ENCODE measurements at places on chromosomes 7 and 10.

DNA sequence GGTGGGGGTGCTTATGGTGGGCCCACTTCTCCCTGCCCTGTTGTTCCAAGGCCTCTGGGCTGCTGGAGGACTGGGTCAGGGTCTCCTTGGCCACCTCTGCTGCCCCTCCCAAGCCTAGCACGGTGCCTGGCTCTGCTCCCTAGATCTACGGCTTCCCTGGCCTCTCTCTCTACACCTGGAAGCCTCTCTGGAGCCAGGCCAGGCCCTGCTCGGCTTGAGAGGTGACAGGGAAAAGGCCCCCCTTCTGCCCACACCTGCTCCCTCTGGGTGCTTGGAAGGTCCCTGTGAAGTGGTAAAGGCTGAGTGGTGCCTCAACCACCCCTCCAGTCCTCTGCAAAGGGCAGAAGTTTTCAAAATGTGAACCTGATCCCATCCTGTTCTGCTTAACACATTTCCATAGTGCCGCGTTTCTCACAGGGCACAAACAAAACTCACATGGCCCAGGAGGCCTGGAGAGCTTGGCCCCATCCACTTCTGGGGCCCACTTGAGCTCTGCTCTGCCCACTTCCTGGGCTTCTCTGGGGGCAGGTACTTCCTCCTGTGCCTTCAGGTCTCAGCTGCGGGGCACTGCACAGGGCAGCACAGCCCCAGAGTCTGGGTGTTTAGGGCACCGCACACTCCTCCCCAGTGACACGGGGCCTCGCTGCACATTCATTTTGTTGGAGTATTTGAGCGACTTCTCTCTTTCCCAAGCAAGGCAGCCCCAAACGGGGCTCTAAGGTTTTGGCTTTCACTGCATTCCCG is 169.9 kb downstream of the PIP4K2A start:
- no peak for DNase-seq

- no peak for DNase-seq
These were observed 460.2 kb downstream of the GRM8 start for GRCh38 chr7:126792521-126792920.

GRCh38 chr10:103507235-103508191 is 14.0 kb downstream of the NEURL1 start:
- DNase-seq: peak; percentile 45

GRCh38 chr7:74289659-74290552 is 699 bp downstream of the CLIP2 start:
- no peak for DNase-seq

- no peak for DNase-seq
These were observed 627.9 kb downstream of the PARD3 start for GRCh38 chr10:34187201-34187600.

GRCh38 chr10:7272008-7272407 is 138.8 kb downstream of the SFMBT2 start:
- DNase-seq: no peak

- DNase-seq: no peak
These were observed 19.2 kb upstream of the PRKAG2 start for GRCh38 chr7:151896086-151896485.

DNA sequence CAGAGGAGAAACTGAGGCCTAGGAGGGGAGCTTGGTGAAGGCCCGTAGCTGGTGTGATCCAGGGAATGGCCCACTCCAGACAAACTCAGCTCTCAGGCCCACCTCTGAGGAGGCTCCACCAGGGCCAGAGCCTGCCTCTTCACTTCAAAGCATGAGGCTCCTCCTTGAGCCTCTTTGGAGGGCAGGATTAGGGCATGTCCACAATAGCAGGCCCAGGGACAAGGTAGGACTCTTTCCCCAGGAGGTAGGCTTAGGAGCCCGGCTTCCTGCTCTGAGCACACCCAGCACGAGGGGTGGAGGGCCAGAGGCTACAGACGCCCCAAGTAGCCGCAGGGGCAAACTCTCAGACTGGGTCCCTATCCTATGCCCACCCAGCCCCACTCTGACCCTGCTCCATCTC is 164.6 kb upstream of the ZMIZ1 start:
- DNase-seq: no peak

DNA sequence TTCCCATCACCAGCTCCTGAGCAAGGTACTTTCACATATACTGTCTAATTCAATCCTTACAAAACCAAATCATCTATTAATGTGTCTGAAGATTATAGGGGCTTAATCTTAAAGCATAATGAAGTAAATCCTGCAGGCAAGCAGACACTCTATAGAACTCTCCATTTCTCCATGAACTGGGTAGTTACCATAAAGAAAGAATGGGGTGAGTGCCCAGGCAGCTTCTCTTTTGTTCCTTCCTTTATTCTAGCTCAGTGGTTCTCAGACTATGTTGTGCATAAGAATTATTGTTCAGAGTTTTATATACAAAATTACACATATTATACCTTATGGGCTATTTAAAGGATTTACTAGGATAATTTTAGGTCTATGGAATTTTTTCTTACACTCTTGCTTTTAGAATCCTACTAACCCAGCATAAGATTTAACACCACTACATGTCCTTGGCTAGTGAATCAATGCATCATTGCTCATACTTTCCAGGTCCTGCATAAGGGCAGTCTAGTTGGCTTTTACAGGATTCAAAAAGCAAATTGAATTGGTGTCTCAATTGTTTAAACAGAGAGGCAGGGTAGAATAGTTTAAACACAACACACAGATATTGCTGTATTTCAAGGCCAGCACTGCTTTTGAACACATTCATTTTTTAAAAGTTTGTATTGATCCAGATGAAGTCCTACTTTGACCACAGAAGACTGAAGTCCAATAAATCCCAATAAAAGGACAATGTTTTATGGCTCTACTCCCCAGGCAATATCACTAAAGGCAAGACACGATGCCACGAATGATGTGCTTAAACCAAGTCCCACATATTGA is 12.9 kb downstream of the SGCE start:
- DNase-seq: no peak

DNA sequence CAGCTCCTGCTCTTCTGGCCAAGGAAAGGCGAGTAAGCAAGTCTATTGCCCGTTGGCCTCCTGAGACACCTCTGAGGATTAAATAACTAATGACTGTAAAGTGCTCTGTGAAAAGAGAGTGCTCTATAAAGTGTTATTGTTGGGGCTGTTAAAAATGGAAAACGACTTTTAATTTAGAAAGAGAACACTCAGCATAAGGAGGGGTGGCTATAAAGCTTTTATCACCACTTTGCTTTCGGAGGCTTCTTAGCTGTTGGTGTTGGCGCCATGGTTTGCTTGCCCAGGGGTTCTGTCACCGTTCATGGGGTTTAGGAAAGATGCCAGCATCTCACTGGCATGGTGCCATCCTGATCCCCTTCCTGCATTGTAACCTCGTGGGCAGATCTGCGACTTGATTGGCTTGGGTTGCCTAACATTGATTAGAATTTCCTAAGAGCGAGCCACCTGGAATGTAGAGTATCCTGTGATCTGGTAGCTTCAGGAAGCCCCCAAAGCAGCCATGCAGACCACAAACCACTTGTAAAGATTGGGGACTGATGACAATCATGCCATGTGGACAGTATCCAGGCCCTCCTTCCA is 509.9 kb downstream of the LRMDA start:
- no peak for DNase-seq

- DNase-seq: no peak
These were observed 25.9 kb downstream of the TRUB1 start for GRCh38 chr10:114963908-114964307.

- no peak for DNase-seq
These were observed 326.6 kb upstream of the POM121L12 start for GRCh38 chr7:52708846-52709245.

DNA sequence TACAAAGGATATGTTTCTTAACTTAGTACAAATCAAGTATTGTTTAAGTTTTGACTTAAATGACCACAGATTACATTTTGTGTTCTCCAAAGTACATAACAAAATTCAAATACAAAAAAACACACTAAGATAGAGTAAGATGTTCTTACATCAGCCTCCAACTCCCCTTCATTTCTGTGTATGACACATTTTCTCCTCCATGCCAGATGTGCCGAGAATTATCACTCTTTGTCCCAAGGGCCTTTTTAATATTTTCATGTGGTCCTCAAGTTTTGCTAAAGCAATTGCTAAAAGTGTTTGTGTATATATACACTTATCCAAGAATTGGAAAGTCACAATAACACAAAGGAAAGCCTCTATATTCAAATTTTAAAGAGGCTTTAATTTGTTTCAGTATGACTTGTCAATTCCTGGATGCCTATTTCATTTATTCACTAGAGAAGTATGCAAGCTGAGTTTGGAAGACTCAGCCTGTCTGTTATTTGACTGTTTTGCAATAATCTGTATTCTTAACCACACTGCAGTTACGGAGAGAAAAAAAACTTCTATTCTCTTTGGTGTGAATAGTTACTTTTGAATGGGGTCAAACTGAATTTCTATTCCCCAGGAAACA is 586.4 kb upstream of the SEMA3D start:
- no peak for DNase-seq

DNA sequence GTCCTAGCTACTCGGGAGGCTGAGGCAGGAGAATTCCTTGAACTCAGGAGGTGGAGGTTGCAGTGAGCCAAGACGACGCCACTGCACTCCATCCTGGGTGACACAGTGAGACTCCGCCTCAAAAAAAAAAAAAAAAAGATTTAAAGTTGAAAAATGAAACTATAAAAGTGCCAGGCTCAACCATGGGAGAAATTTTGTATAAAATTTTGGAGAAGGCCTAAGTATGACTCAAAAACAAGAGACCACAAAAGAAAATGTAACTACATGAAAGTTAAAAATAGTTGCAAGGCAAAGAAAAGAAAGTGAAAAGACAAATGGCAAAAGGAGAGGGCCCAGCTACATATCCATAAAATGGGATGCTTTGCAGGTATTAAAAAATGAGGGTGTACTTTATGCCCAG is 104.1 kb downstream of the ARHGAP22 start:
- DNase-seq: no peak

DNA sequence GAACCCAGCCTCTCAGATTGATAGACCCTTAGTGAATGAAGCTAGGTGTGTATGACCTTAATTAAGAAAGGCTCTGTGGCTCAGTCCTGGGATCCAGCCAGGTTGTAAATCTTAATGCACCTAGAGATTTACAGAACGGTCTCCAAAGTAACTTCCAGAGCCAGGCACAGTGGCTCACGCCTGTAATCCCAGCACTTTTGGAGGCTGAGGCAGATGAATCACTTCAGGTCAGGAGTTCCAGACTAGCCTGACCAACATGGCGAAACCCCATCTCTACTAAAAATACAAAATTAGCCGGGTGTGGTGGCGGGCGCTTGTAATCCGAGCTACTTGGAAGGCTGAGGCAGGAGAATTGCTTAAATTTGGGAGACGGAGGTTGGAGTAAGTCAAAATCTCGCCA is 24.3 kb downstream of the CALHM2 start:
- no peak for DNase-seq

DNA sequence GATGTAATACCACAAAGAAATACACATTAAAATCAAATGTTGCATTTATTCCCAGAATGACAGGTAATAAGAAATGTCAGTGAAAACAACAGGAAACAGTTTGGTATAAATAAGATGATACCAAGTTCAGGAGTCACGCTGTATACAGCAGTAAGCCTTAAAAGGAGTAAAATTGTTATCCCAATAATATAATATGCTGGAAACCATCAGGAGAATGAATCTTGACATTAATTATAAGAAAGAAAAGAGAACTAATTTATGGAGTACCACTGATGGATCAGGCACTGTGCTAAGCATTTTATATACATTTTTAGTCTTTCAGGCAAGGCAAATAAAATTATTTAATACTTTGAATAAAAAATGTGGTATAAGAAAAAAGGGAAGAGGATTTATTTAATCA is 27.6 kb downstream of the PRKAR2B start:
- DNase-seq: no peak

- DNase-seq: no peak
These were observed 21.2 kb downstream of the PDIA4 start for GRCh38 chr7:149007146-149007545.

- no peak for DNase-seq
These were observed at the start of gene SCART1 for GRCh38 chr10:133453516-133454203. TSS of gene SCART1 (plus strand) at chr10:133453945. CDS start at chr10:133453998, 53 bp downstream.

DNA sequence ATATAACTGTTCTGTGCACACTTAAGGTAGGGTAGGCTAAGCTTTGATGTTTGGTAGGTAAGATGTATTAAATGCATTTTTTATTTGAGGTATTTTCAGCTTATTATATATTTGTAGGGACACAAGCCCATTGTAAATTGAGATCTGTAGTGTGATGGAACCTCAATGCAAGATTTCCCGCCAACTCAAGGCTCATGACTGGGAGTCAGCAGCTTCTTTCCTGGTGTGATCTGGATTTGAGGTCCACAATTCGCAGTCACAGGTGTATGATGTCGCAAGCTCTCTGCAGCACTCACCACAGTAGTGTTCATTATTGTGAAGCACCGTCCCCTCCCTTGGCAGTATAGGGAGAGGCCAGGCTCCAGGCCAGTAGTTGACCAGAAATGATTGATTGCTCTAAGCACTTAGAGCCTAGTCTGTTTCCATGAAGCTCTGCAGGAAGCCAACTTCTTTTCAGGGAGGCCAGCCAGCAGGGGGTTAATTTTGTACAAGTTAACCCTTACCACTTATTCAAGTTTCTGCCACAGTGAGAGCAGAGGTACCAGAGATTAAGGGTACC is 54.9 kb downstream of the SEM1 start:
- DNase-seq: no peak

DNA sequence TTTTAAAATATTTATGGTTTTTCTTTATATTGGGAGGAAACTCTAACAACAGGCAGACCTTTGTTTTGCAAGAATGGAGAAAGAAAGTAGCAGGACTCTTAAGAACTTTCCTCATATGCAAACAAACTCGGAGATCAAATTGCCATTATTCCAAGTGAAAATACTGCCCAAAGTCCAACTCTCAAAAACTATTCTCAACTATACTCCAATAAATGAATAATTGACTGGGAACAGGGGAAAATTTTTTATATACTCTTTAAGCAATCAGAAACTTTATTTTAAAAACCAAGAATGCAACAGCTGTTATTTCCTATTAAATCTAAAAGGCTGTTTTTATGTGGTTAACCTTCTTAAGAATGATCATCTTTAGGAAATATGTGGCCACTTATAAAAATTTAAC is 101.9 kb downstream of the COL28A1 start:
- DNase-seq: no peak

GRCh38 chr10:93993414-93993781 is 333 bp upstream of the PLCE1 start:
- no peak for DNase-seq

GRCh38 chr7:46955531-46955930 is 626.4 kb downstream of the TNS3 start:
- no peak for DNase-seq

DNA sequence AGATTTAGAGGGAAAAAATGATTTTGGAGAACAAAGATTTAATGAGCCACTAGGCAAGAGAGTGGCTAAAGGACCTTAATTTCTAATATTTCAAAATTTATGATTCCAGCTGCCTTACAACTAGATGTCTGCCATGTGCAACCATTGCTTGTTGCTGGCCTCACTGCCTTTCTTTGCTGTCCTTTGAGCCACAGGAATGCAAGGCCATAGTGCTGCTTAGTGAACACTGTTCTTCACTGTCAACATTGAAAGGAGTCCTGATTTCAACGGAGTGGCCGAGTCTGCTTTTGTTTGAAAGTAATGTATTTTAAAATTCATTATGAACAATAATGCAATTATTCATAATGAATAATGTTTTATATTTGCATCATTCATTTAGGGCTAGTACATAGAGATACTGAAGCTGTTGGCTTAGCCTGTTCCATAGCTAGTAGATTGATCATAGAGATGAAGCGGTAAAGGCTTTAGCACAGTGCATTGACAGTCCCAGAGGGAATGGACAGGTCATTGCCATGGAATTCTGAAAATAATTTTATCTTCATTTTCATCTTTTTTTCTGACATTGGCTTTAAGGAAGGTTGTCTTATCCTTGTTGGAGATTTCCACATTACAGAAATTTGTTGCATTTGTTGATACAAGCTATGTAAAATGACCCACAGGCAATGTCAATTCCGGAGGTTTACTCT is 544.1 kb downstream of the AUTS2 start:
- DNase-seq: no peak

Measured in mesendoderm (in vitro differentiated cells).